NK-92 treated with Interleukin-12 subunit alpha and Interleukin-12 subunit beta, amount 100 ng/mL, for 24 hours (cell line): ENCODE measurements at places on chromosomes 4 and X.
A peak's percentile ranks its signal among the peaks of the same experiment; 100 is the strongest.

GRCh38 chr4:168569066-168569930 is 72.4 kb downstream of the PALLD start:
- DNase-seq, result no peak

DNA sequence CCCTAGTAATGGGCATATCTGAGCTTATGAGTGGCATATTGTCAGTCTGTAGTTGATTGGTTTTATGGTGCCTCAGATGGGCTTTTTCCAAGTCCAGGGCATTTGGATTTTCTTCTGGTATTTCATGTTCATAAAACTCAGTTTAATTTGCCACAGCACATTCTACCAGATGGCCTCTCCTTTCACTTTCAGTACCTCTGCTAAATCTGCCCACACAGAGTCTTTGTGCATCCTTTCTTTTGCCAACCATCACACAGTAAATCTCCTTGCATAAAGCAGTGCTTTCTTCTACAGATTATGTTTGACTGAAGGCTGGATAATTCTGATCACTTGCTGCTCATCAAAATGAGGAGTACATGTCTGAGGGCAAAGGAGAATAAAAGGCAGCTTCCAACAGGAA is 98.2 kb downstream of the HS6ST2 start:
- no peak for DNase-seq

GRCh38 chrX:117400005-117400404 is 716.6 kb downstream of the KLHL13 start:
- no peak for DNase-seq

DNA sequence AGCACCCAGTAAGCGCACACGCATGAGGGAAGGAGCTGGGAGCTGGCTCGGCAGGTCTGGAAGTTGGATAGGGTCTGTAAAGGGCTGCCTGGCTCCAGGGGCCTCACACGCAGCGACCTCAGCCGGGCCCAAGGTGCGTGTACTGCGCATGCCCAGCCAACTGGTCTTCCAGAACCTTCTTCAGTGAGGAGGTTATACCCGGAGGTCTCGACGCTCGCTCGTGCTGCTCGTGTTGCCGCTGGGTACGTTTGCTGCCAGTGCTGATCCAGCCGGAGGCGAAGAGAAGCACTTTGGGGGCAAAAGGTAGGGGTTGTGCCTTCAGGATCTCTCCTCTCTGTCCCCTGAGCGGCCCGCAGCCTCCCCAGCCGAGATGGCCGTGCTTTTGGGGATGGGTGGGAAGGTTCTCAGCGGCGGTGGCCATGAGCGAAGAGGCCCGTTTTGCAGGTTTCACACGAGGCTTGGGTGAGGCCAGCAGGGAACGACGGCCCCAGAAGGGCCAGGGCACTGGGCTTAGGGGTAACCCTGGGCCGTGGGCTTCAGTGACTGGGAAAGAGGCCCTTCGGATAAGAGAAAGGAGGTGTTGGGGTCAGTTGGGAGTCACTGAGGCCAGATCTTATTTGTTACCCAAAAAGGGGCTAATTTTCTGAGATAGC is 3.8 kb upstream of the CXCL9 start:
- DNase-seq, result no peak

- no peak for DNase-seq
These were observed 169.0 kb upstream of the MBNL3 start for GRCh38 chrX:132657876-132658275.

DNA sequence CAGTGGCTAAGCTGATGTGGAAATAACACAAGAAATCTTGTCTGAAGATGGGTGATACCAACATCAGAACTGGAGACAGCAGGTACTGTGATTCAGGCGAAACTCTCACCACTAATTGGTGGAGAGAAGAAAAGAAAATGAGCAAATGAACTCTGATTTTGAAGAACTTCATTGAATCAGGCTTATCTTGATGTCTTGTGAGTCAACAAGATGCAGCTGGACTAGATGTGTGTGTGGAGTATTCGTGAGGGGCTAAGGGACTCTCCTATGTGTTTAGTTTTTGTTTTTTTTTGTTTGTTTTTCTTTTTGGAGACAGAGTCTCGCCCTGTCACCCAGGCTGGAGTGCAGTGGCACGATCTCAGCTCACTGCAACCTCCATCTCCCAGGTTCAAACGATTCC is 131.6 kb downstream of the DHRSX start:
- no peak for DNase-seq

DNA sequence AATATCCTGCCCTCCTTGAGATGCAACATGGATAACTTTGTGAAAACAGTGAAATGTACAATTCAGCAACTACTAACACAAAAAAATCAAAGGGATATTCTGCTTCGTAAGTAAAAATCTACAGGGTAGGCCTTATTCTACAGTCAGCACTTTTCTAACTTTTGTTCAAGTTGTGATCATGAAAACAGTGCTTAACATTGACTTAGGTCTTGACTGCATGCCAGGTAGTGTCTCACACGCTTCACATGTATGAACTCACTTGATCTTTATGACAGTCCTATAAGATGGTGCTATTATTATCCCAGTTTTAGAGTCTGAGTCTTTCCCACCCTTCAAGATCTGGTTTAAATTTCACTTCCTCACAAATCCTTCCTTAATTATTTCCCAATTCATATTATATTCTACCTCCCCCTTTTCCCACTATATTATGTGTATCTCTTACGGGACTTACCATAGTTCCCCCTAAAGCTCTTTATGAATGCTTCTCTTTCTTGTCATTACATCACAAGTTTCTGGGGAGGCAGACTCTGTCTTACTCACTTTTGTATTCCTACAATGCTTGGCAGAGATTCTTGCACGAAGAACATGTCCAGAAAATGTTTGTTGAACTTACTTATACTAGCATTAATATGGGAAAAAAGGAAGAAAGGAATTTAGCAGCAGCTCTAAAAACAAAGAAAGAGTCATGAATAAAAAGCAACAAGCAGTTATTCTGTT is 179.8 kb downstream of the SCFD2 start:
- DNase-seq, result no peak

GRCh38 chr4:173508386-173509035 is 21.5 kb downstream of the HAND2 start:
- DNase-seq, result no peak

DNA sequence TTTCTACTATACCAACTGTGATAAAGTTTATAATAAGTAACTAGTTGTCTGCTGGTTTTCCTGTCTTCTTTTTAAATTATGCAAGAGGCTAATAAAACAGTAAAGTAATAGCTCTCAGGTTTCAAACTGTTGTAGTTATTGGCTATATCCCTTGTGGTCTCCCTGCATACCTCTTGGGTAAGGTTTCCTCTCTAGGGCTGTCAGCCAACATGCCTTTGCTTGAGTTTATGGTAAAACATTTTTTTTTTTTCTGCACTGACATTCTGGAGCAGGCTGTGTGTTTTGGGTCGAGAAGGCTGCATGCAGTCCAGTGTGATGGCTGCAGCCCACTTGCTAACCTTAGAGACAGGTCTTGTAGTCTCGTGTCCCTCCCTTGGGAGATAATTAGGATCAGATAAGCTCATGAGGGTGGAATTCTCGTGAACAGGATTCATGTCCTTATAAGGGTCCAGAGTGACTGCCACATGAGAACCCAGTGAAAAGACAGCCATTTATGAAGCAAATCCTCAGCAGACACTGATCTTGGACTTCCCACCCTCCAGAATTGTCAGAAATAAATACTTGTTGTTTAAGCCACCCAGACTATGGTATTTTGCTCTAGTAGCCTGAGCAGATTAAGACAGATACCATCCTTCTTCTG is 831.2 kb downstream of the CCSER1 start:
- DNase-seq, result no peak

GRCh38 chr4:86557526-86557925 is 36.6 kb upstream of the PTPN13 start:
- no peak for DNase-seq

DNA sequence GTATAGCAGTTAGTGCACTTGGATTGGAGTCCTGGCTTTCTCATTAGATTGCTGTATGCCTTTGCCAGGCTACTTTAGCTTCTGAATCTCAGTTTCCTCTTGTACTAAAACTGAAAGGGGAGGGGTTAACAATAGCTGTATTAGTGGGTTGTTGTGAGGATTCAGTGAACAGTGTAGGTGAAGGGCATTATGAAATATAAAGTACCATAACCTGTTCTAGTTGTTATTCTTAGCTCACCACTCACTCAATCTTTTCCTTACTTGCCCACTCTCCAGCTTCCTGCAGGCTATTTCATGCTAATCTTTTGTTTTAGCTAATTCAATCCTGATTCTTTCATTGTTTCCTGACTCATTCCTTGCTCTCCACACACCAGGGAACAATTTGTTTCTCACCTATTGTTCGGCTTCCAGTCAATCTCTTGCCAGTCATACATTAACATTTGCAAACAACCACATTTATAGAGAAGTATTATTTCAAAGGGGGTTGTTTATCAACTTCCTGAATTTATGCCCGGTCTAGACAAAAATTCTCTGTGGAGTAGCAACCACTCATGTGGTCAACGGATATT is 50.6 kb upstream of the EDA start:
- DNase-seq, result no peak

- DNase-seq, result peak; percentile 34
These were observed 7.2 kb upstream of the MRFAP1 start for GRCh38 chr4:6633091-6633906.

GRCh38 chrX:155218777-155219176 is 2.5 kb downstream of the VBP1 start:
- DNase-seq, result no peak

- DNase-seq, result no peak
These were observed 33.8 kb downstream of the CRLF2 start for GRCh38 chrX:1178580-1179057.

GRCh38 chr4:17168571-17168970 is 270.1 kb upstream of the LDB2 start:
- no peak for DNase-seq

- DNase-seq, result no peak
These were observed 19.7 kb downstream of the TRIM2 start for GRCh38 chr4:153223930-153224329.

DNA sequence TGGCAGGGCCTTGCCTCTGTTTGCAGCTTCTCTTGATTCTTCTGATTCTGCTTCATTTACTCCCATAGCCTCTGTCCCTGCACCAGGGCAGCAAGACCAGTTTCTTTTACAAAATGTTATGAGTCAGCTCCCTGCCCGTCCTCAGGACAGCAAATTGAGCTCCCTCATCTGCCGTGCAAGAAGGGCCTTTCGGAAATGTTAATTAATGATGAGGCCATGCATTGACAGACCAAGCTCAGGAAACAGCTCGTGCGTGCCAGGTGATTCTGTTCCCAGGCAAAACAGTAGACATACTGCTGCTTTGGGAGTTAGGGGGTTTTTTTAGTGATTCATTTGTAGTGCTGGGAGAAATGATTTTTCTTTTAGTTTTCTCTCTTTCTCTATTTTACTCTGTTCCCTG is 231.7 kb downstream of the FBXW7 start:
- no peak for DNase-seq
